CD4-positive, alpha-beta T cell treated with Interleukin-4 for 4 hours (primary cell): ENCODE measurements at places on chromosomes 1 and 21.
A peak's percentile ranks its signal among the peaks of the same experiment; 100 is the strongest.

- no peak for DNase-seq
These were observed 35.7 kb upstream of the PLA2G4A start for GRCh38 chr1:186792870-186793581.

GRCh38 chr1:60102267-60103061 lies 28.9 kb upstream of the C1orf87 start:
- no peak for DNase-seq

DNA sequence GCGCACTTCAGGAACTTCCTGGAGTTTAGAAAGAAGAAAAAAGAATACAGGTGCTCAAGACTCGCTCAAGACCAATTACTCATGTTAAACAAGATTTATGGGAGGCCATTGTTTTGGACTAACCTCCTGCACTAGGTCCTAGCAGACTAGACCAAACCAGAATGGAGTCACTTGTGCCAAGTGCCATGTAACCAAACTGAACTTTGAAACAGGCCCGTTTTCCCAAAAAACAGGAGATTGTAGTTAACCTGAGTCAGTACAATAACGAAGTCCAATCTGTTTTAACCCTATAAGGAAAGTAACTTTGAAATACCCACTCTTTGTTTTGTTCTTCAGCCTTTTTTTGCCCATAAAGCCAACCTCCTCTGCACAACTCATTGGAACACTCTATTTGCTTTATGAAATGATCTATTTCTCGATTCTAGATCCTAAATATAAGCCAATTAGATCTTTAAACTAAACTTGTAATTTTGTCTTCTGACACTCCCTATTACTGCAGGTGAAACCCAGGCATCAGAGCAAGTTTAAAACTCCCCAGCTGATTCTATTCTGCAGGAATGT lies 695 bp upstream of the NTPCR start:
- DNase-seq = no peak

- DNase-seq = no peak
These were observed 24.3 kb upstream of the PLCH2 start for GRCh38 chr1:2451741-2452140.

- DNase-seq = no peak
These were observed 115.8 kb upstream of the ZNF678 start for GRCh38 chr1:227447531-227447990.

DNA sequence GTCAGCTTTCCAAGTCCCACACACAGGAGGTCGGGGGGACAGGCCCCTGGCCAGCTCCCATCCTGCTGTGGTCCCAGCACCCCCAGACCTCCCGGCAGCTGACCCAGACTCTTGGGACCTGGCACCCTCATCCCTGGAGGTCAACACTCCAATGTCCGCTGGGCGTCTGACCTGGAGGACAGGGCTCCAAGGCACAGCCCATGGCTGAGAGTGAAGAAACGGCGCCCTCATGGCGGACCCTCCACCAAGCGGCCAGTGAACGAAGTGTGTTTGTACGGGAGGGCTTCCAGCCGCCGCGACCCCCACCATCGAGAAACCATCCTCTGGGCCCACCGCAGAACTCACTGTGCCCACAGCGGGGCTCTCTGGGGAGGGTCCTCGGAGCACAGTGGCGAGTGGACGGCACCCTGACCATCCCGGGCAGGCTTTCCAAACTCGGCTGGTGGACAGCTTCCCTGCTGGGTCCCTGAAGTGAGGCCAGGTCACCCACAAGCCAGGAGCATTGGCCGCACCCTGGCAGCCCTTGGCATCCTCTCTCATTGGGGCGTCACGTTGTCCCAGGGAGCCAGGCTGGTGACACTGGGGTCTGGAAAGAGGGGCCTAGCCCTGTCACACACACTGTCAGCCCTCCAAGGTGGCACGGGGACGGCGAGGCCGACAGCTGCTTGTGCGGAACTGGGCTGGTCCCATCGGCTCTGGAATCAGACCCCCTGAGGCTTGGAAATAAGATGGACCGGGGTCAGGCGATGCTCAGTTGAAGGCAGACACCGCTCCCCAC lies 47.8 kb upstream of the COL6A2 start:
- DNase-seq = no peak

- no peak for DNase-seq
These were observed 1528.6 kb upstream of the TPTE start for GRCh38 chr21:8992731-8993174.

- DNase-seq = no peak
These were observed 1.9 kb downstream of the MEX3A start for GRCh38 chr1:156080241-156080862.

DNA sequence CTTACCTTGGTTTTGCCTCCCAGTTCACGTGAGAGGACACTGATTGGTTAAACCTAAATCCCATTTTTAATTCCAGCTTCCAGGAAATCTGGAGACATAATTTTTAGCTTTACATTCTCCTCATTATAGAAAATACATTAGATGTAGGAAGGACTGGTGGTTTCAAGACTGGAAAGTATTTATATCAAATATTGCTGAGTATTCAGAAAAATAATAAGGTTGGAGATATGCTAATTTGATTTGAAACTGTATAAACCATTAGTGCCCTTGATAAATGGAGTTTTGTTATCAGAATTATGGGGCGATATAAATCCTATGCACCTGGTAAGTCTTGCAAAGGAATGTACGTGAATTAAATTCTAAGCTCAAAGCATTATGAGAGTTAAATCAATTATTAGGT lies 218.0 kb upstream of the ADGRL4 start:
- no peak for DNase-seq

DNA sequence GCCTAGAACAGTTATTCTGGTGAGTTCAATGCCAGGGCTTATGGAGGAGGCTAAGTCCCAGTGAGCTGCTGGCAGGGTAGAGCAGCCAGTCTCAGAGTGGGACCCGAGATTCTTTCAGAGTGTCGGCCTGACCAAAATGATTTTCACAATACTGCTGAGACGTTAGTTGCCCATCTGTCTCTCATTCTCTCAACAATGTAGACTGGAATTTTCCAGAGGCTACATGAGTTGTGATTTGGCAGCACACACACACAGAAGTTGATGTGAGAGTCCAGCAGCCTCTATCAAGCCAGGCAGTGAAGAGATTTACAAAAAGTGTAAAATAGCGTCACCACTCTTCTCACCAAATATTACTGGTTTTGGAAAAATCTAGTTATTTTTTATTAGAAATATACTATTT lies 21.7 kb downstream of the CACNA1S start:
- no peak for DNase-seq

GRCh38 chr1:46062651-46063319 lies 69.6 kb downstream of the PIK3R3 start:
- peak; percentile 39 for DNase-seq

DNA sequence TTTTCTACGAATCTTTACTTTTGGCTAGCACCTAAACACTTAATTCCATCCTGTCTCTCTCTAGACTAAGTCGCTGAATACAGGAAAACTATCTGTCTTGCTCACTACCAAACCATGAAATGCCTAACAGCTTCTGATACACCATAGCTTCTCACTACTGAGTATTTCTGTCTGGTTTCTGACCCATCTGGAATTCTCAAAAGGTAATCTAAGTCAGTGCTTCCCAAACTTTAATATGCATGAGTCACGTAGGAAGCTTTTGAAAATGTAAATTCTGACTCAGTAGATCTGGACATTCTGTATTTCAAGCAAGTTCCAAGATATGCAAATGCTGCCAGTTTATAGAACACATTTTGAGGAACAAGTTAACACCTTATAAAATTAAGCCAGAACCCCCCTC lies 9.2 kb upstream of the OVGP1 start:
- no peak for DNase-seq
